Heart left ventricle (tissue), 16 donors: ENCODE measurements at places on chromosomes 2 and 18.

GRCh38 chr18:6976935-6977334, 140.7 kb downstream of the LAMA1 start:
- no peak for DNase-seq

DNA sequence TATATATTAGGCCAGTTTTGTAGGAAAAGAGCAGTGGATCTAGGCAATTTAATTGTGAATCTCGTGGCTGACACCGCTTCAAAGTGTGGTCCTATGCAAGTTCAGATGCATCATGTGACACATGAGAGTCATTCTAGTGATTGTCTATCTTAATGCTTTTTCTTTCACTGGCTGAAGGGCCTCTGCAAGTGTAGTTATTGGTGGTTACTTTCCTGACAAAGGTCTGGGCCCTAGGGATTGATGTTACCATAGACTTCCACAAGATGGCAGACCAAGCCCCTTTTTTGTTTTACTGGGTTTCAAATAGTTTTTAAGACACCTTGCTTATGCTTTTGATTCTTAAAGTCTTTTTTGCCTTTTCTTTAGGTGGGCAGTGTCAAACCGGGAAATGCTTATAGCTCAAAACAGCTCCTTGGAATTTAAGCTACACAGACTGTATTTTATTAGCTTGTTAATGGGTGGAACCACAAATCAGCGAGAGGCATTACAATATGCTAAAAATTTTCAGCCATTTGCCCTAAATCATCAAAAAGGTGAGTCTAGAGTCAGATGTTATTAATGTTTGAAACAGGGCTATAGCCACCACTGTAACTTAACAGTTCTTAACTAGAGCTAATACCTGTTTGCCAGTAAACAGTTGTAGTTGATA, 25.9 kb downstream of the CD8A start:
- no peak for DNase-seq

GRCh38 chr2:183505911-183506310, 381.7 kb downstream of the NUP35 start:
- DNase-seq = no peak

GRCh38 chr2:189657867-189658266, 3.4 kb upstream of the ASNSD1 start:
- peak; percentile 38 for DNase-seq

DNA sequence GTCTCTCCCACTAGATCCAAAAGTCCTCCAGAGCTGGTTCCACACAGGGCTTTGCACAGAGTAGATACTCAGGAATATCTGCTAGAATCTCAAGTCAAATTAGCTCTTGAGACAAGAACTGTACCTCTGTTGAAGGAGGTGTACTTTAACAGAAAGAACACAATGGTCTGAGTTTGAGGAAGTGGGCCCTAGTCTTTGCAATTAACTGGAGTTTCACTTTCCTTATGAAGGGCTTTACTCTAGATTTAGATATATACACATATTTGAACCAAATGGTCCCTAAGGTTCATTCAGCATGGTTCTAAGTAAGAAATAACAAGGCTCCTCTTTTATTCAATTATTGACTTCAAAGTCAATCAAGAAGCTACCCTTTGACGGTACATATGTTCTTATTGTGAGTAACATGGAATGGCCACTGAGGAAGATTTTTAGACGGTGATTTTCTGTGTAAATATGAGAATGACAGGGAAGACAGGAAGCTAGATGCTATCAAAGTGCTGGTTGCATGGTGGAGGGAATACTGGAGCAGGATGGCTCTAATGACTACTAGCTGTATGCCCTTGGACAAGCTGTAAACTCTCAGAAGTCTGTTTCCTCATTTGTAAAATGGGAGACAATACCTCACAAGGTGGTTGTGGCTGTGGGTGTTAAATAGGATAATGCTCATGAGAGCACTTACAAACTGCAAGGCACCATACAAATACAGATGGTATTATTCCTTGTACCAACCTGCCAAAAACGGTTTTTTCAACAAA, 73.5 kb upstream of the SERTAD2 start:
- DNase-seq = no peak

- DNase-seq = no peak
Measured at GRCh38 chr2:5304640-5305039, 387.5 kb upstream of the SOX11 start.

DNA sequence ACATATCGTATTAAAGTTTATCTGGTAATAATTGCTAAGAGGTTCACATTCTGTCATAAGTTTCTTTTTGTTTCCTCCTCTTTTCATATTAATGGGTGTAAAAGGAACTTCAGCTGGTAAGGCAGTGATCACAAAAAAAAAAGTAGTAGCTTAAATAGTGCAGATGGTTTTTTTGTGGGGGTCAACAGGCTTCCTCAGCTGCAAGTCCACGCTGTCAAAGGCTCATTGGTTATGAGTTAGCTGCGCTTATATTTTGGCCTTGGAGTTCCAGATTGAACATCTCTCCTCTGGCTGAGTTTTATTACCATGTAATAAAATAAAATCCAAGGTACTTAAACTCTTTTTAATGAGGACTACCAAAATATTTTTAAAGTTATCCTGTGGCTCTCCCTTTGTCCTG, 277.0 kb upstream of the ZEB2 start:
- DNase-seq = no peak

GRCh38 chr18:75945265-75945933, 517.9 kb upstream of the SMIM21 start:
- no peak for DNase-seq

- DNase-seq = no peak
Measured at GRCh38 chr2:45342-46130, 769 bp downstream of the FAM110C start.

DNA sequence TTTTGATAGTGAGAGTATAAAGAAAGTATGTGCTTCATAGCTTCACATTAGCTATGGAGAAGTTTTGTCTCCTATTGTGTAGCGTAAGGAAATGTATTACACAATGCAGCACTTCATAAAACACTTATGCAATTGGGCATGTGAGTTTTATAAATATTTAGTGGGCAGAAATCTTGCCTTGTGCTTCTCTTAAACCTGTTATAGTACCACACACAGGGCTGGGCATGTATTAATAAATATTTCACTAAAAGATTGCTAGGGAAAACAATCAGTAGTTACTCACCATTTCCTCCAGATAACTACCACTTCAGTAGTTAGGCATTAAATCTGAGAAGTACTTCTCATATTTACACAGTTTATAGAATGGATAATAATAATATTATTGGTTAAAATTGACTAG, 1080.8 kb upstream of the PIK3C3 start:
- DNase-seq = no peak

DNA sequence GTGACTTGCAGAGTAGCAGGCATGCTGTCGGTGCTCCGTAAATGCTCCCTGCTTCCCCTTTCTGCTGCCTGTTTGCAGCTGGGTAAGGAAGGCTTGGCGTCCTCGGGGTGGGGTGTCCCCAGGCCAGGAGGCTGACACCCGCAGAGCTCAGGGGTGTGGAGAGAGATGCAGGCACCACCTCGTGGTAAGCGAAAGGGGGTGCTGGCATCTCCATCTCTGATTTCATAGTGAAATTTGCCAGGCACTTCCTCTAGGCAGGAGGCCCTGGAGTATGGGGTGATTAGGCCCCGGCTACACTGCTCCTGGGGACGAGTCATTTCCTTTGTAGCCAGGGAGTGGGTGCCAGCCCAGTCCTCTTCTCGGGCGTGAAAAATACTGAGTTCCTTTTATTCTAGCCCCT, 160.4 kb downstream of the KLHL29 start:
- DNase-seq = no peak

- DNase-seq = no peak
Measured at GRCh38 chr18:23617412-23618014, 31.2 kb upstream of the NPC1 start.
